Anterior cingulate cortex (tissue), 58 donors: ENCODE measurements at places on chromosomes 11 and 22.

DNA sequence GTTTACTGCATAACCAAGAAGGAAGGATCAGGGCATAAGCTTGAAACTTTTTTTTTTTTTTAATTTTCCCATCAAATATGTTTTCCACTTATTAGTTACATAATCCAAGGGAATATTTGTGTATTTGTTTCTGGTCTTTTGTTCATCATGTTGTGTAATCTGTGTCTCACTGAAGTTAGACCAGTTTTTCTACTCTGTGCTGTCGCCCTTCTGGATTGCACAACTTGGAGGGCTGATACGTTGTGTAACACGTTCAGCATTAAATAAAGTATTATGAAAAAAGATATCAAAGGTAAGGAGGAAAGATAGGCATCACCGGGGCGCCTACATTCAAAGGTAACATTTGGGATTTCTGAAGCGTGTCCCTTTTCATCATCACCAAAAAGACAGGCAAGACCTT is 3.3 kb upstream of the E2F8 start:
- DNase-seq = no peak

DNA sequence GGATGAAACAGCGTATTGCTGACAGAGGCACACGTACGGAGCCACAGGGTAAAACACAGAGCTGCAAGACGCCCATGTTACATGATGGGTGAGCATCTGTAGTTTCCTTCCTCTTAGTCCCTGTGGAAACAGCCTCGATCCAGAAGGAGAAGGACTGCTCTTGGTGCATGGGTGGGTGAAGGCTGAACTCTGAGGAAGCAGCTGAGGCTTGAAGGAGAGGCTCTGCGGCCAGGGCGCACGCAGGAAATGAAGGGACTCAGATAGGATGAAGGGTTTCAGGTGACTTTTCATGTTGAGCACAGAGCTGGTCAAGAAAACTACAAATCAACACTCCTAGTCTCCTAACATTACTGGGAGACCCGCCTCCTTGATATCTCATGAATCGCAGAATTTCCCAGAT is 65.7 kb upstream of the ADA2 start:
- no peak for DNase-seq

GRCh38 chr11:130651066-130651855 is 202.8 kb downstream of the ADAMTS15 start:
- no peak for DNase-seq

GRCh38 chr11:12918667-12919066 is 90.4 kb upstream of the RASSF10 start:
- no peak for DNase-seq

DNA sequence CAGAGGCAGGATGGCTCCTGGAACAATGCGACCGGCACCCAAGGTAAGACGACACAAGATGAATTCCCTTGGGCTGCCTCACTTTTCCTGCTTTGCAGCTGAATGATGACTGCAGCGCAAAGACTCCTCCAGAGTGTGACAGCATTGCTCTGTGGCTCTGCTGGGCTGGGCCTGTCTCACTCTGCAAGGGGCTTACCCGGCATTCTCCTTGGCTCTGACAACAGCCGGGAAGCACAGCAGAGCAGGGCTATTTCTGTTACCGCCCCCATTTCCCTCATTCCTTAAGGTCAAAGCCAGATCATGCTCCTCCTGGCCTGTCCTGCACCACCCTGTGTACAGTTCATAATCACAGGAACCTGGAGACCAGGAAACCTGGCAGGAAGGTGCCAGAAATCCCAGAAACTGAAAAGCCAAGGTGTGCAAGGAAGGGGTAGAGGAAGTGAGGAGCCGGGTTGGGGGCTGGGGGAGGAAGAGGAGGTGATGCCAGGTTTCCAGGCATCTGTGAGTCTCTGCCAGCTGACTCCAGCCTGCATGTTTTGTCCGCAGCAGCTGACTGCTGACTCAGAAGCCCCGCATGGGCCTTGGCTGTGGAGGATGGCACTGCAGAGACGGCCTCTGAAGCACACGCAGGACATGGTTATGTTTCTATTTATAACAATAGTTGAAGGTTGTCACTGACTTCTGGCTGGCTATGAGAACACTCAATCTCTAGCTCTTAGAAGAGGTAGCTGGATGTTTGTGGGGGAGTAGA is 113.6 kb downstream of the MICAL3 start:
- peak; percentile 81 for DNase-seq

DNA sequence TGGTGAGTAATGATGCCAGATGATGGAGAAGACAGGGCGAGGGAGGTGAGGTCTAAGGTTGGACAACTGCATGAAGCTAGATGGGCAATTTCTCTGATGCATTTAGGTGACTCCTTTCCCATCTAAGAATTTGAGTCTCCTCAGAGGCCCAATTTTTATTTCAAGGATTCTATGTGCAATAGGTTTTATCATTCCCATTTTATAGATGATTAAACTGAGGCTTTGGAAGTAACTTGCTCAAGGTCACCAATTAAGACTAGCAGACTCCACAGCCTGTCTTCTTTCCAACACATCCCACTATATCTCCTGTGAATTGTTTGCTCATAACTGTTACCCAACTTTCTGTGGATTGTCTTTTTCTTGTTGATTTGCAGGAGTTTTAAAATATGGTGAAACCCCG is 28.5 kb downstream of the DSCAML1 start:
- DNase-seq = no peak

- DNase-seq = no peak
Measured at GRCh38 chr22:45885171-45885840, 91.7 kb downstream of the WNT7B start.

DNA sequence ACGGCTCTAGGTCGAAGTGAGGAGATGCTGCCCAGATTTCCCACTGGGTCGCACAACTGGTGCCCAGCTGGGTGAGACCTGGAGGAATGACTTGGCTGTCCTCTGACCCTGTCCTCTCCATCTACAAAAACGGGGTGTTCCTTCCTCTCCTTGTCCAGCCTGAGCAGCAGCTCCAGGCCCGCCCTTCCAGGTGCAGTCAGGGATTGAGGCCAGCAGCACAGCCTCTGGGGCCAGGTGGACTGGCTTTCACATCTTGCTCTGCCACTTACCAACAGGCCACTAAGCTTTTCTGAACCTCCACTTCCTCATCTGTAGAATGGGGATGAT is 91.7 kb upstream of the LMO1 start:
- no peak for DNase-seq

GRCh38 chr22:49666146-49666809 is 161.4 kb downstream of the BRD1 start:
- no peak for DNase-seq

DNA sequence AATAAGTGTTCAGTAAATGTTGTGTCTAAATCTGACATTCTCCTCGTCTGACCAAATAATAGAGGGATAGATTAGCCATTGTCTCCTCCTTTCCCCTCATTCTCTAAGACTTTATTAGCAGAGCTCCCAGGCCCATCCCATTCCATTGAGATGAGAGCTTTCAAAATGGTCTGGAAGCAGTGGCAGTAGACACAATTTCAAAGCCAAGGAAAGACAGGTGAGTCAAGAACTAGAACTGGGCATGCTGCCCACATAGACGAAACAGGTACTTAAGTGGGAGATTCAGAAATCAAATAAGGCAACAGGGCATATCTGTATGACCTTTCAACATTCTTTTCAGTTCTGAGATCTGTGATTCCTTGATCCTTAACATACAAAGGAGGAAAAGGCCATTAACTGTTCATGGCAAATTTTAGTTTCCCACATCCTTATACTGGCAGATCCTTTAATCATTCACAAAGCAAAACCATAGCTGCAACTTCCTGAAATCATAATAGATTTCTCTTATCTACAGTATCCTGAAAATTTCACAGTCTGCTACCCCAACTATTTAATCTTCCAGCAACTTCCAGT is 96.6 kb upstream of the KCNA4 start:
- no peak for DNase-seq

- no peak for DNase-seq
Measured at GRCh38 chr11:82682003-82682751, 51.5 kb downstream of the FAM181B start.

- DNase-seq = no peak
Measured at GRCh38 chr11:63554877-63555223, 8.3 kb downstream of the PLAAT2 start.

- DNase-seq = no peak
Measured at GRCh38 chr11:114073007-114073827, 13.7 kb downstream of the ZBTB16 start.

- no peak for DNase-seq
Measured at GRCh38 chr22:47196881-47197772, 434.7 kb downstream of the TBC1D22A start.

GRCh38 chr11:75532200-75533048 is 6.7 kb upstream of the GDPD5 start:
- DNase-seq = peak; percentile 59

DNA sequence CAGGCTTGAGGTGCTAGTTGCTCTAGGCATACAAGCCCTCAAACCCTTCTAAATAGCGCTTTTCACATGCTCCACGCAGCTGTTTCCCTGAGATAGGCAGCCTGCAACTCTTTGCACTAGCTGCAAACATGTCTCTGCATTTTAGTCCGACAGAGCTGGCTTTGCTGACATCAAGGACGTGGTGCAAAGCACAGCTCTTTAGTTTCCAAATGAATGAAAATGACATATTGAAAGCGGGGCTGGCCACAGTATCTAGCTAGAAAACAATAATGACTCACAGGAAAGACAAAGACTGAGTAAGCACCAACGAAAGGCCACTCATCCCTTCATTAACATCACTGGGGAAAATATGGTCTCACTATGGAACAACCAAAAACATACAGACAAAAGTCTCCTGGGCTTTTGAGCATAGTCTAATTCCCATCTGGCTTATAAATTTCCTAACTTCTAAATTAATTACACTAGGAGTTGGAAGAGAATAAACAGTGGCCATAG is 15.3 kb upstream of the ZC3H12C start:
- no peak for DNase-seq

DNA sequence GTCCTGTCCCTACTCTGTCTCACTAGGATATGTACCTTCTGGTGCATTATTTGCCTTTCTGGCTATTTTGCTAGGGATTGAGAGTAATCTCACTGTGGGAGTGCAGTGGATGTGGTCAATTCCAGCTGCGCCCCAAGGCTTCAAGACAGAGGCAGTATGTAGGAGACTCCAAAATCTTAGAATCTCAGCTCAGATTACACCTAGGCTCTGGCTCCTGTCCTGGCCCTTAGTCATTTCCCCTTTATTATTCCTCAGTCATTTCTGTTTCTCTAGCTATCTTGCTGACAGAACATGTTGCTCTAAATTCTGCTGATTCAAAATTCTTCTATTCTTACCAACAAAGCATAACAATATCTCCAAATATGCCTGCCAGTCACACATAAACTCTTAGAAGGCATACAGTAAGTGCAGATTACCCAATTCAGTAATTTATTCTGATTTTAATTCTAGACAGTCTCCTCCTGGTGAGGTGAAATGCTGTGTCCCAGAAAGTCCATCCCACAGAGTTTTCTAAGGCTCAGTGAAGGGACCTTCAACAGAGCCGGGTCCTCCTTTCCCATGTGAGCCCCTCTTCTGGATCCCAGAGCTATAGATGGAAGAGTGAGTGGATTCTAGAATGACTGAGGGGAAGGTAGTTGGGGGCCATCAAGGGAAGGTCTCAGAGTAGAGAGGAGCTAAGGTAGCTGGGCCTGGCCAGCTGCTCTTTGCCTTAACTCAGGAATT is 24.3 kb upstream of the GLYATL1 start:
- no peak for DNase-seq

GRCh38 chr22:22887621-22888503 is at the start of gene IGLL5:
Gene IGLL5, plus strand, starts transcription at chr22:22887816. Its CDS starts 238 bp downstream, at chr22:22888054.
- DNase-seq = no peak

GRCh38 chr11:10301656-10302358 is 3.1 kb upstream of the ADM start:
- no peak for DNase-seq

GRCh38 chr11:9155930-9156329 is 64.5 kb upstream of the SCUBE2 start:
- DNase-seq = no peak

GRCh38 chr11:20278727-20279126 is 84.8 kb upstream of the HTATIP2 start:
- no peak for DNase-seq

GRCh38 chr22:36595940-36596339 is 67.0 kb upstream of the EIF3D start:
- no peak for DNase-seq

DNA sequence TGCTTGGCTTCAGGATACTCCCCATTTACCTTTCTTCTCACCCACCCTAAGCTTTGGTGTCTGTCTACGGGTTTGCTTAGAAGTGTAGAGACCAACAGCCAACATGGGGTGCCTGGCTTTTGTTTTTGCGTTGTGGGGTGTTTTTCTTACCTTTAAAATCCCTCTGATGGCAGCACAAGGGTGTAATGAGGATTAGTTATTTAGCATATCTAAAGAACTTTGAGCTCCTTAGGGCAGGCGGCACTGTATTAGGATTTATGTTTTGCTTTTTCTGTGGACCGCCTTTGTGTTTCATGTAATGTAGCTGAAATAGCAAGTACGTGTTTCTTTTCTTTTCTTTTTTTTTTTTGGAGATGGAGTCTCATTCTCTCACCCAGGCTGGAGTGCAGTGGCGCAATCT is 8.9 kb downstream of the AP2A2 start:
- DNase-seq = no peak

DNA sequence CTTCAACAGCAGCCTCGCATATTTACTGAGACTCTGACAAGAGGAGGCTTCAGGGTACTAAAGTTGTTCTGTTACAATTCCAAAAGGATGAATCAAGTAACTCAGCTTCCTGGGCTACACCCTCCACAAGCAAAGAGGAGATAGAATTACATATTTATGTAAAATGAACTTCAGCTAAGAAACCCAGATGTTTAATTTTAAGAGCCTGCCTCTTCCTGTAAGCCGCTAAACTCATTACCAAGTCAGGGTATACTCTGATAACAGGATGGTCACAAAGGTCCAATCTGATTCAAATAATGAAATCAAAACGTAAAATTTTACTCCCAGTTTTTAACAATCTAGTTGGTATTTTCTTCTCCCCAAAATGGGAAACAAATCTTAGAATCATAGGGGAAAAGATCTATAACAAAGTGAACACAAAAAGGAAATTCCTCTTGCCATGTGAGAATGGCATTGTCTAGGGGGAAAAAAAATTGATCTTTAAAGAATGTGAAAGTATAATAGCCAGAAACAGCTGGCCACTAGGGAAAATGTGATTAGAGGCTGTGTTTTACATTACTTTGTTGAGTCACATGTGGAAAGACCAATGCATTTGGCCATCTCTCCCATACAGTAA is 30.9 kb downstream of the CHEK2 start:
- DNase-seq = no peak

GRCh38 chr11:45252134-45252856 is 33.8 kb downstream of the SYT13 start:
- no peak for DNase-seq

DNA sequence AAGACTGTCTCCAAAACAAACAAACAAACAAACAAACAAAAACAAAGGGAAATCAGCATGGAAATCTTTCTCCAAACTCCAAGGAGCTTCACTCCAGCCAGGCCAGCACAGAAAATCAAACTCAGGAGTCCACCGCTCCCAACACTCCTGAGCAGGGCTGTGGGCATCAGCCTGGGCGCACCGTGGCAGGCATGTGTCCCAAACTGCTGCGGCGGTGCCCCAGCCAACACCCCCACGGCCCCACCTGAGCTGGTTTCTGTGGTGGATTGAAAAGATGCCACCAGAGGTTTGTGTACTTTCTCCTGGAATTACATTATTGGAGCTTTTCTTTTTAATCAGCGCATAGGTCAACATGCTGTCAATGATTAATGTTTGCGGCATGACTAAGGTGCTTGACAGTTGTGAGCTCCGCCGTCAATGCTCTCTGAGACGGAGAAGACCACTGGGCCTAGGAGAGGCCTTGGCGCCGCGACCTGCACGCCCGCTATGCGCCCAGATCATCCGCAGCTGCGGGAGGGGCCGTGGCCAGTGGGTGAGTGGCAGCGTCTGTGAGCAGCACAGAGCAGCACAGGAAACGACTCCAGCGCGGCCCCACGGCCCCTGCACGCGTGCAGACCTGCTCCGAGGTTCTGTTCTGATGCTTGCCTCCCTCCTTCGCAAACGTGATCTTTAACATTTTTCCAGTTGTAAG is 18.1 kb downstream of the DRD4 start:
- no peak for DNase-seq
